Activated naive CD4-positive, alpha-beta T cell treated with anti-CD3 and anti-CD28 coated beads, Interleukin-2, amount 50 U/mL, for 16 hours (primary cell): ENCODE measurements at places on chromosomes 7 and 10.

DNA sequence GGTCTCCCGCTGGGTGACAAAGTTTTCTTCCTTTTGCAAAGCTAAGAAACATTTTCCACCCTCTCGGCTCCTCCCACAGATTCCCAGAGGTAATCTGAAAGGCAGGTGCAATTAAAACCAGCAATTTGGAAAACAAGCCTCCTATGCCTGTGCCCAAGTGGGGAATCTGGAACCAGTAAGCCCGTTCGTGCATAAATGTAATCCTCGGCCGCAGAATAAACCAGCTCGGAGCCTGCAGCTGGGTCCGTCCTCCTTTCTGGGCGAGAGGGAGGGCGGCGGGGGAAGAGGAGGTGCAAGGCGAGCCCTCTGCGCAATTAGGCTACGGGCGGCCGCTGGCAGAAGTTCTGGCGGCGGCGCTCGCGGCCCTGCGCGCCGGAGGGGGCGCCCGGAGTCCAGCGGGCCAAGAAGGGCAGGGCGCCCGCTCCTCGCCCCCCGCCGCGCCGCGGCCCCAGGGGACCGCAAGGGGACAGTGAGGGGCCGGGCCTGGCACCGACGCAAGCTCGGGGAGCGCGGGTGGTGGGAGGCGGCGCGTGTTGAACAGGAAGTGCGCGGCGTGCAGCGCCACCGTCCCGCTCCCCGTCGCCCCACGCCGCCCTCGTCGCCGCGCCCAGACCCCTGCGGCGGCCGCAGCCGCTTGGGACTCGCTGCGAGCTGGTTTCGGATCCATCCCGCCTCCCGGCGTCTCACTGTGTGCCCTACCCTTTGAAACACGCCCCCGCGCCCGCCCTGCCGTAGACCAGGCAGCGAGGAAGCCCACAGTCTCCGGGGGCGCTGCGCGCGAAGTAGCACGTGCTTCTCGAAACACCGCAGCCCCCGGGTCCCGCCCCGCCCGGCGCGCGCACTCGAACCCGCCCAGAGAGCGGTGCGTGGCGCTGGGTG, at the start of gene PRKAG2:
TSS of gene PRKAG2 (minus strand) at position 217 of the 879 bp plus-strand sequence. CDS start 495 bp downstream, outside the sequence.
- DNase-seq: peak; percentile 82

GRCh38 chr10:2541176-2541575, 526.2 kb upstream of the PFKP start:
- DNase-seq: no peak

DNA sequence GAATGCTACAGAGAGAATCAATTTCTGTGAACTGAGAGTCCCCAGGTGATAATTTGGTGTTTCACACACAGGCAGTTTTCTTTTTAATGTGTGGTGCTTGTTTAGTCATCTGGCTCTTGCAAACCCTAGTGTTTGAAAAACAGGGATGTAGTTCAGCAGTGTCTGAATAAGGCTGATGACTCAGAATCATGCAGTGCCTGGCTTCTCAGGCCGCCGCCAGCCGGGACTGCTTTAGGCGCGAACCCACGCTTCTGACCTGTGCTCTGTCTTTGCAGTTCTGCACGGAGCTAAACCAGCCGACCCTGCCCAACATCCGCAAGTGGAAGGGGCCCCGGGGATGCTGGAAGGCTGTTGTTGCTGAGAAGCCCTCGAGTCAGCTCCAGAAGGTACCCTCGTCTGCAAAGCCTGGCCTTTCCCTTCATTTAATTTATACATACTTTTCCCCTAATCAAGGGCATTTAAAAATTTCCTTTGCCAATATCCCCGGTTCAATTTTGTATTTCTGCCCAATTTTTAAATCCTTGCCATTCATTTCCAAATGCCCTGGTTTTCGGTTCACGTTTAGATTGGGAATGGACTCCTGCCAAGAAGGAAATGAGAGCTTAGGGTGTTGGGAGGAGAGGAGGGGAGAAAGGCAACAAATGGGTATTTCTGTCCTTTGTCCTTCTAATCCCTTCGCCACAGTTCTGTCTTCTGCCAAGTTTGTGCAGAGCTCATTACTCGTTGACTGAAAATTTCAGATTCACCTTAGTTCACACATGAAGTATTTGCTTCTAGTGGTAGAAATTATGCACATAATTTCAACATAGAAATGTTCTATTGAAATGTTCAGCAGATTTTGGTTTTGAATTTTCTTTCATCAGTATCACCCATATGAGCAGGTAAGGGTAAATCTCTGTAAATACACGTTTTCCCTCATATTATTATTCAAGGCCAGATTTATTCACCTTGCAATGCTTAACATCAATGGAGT, 108.5 kb upstream of the ANLN start:
- DNase-seq: no peak

GRCh38 chr7:33411020-33411419, 281.7 kb downstream of the BBS9 start:
- DNase-seq: no peak

GRCh38 chr7:134823400-134823799, 44.0 kb downstream of the CALD1 start:
- DNase-seq: no peak

GRCh38 chr7:92647652-92648051, 57.5 kb upstream of the FAM133B start:
- no peak for DNase-seq

GRCh38 chr10:45544191-45544590, 128.4 kb downstream of the ZFAND4 start:
- no peak for DNase-seq

DNA sequence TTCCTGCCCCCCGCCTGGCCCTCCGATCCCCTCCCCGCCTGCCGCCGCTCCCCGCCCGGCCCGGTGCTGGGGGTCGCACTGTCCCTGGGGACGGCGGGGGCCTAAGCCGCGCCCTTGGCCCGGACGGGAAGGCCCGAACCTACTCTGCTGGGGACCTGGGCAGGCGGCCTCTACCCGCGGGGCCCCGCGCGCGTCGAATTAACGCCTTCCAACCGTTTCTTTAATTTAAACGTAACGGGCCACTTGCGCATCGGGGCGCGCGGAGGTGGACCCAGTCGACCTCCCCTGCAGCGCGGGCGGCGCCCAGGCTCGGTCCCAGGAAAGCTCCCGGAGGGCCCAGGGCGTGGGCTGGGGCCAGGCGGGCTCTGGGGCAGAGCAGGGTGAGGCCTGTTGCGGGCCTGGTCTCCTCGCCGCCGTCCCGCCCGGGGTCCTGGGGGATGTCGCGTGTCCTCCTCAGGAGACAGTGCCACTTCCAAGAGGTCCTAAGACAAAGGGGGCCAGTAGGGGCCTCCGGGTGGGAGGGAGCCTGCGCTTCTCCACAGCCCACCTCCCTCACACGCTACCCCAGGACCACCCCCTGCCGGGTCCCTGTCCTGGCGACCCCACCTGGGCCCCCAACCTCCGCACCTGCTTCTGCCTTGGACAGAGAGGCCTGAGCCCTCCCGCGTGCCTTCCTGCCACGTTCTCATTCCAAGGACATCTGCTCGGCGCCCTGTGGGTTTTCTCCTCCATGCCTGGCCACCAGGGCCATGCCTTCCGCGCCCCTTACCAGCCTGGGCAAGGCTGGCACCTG, 658 bp upstream of the PTPRN2 start:
- no peak for DNase-seq

GRCh38 chr10:127013211-127013656, 108.0 kb downstream of the DOCK1 start:
- no peak for DNase-seq

- no peak for DNase-seq
These were observed 130.0 kb upstream of the LRRTM3 start for GRCh38 chr10:66795866-66796265.

- DNase-seq: no peak
These were observed 93.2 kb downstream of the INPP5A start for GRCh38 chr10:132630666-132631337.

DNA sequence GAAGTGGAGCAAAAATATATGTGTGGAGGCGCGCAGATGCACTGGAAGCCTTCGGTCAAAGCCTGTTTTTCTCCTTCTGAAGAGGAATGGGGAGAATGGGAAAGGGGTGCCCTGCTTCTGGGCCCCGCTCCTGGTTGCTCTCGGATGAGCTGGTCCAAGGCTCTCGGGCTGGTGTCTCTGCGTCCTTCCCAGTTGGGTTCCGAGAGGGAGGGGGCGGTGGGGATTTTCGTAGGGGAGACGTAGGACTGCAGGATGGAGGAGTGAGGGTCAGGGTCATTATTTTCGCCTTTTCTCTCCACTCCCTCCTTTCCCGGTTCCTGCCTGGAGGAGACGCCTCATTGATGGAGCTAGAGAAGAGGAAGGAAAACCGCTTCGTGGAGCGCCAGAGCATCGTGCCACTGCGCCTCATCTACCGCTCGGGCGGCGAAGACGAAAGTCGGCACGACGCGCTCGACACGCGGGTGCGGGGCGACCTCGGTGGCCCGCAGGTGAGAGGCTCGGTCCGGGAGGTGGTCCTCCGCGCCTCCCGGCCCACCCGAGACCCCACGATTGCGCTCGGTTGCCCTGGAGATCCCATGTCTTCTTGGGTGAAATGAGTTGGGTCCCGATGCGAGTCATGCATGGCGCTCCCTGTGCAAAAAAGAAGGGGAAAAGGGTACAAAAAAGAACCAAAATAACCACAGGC, 790 bp downstream of the ADAM22 start:
- peak; percentile 18 for DNase-seq

- no peak for DNase-seq
These were observed 262.2 kb downstream of the BAMBI start for GRCh38 chr10:28939281-28940157.

DNA sequence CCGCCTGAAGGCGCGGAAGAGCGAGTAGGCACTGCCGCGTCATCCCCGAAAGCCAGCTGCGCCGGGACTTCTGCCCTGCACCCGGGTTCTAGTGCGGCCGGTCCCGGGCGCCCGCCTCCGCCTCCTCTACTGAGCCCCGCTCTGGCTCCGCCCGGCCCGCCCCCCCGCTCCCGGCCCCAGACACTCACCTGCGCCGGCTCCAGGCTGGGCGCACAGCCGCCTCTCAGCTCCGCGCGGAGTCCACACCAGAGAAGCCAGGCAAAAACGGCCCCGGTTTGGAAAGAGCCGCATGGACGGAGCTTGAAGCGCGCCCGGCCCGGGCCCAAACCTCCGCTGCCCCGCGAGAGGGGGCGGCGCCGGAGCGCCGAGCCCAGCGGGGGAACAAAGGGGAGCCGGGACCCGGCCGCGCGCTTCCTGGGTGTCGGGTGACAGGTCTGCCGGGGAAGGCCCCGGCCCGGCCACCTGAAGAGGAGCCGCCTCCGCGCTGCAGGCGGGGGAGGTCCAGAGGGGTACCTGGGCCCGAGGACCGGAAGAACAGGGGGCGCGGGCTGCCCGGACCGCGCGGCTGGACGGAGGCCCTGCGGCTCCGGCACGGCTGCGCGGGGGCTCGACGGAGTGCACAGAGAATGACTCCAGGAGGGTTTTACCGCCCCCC, 168.2 kb downstream of the NRF1 start:
- DNase-seq: peak; percentile 35
